ENCODE measurements at places on chromosomes 7 and 10.

DNA sequence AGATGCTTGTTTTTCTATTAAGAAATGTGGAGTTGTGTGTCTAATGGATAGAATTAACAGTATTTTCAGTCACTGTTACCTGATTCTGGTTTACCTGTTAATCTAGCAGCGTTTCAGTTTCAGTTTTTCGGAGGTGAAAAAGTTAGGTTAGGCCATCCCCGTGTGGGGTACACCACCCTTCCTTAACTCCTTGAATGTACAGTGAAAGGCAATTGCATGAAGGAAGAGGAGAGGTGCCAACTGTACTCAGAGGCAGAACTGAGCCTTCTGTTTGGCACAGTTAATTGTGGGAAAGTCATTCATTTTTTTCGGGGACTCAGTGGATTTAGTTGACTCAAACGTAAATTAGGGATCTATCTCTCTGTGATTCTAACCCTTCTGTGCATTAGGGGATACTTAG lies 35.5 kb downstream of the RPA3 start:
- DNase-seq = no peak

DNA sequence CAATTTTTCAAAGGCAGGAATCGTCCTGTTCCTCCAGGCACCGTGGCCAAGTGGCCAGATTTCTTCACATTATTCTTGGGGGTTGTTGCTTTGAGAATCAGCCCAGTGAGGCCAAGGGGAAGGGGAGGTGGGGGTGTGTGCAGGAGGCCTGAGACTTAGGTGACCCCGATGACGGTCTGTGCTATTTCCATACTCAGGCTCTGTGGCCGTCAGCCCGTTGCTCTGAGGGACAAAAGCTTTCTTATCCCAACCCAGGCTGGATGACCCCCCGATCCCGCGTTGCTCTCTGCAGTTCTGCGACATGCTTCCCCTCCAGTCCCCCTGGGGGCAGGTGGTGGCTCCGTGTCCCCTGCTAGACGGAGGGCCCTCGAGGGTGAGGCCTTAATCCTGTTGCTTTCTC lies 14.2 kb downstream of the DOCK1 start:
- DNase-seq = no peak

GRCh38 chr10:82400841-82401240 lies 525.8 kb downstream of the NRG3 start:
- DNase-seq = no peak

GRCh38 chr10:91635401-91636400 lies 2.8 kb upstream of the PPP1R3C start:
- DNase-seq = peak; percentile 61

- DNase-seq = no peak
Measured at GRCh38 chr10:114649217-114649903, 8.7 kb downstream of the ABLIM1 start.

GRCh38 chr7:351681-352480 lies 61.9 kb downstream of the FOXL3 start:
- no peak for DNase-seq

GRCh38 chr7:137820677-137821420 lies 25.9 kb downstream of the DGKI start:
- peak; percentile 80 for DNase-seq

DNA sequence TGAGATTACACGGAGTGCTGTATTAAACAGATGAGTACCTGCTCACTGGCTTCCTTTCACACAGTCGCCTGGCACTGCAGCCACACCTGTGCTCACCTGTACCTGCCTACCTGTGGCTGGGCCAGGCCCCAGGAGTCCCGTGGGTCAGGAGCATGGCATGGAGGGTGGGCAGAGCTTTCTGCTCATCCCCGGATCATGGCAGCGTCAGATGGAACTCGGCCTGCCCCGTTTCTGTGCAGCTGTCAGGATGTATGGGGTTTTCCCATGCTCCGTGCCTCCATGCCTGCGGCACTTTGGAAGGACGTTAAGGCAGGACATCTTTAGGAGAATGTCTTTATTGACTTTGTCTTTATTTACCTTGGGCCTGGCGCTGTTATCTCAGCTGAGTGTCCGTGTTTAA lies 112.2 kb downstream of the MGMT start:
- no peak for DNase-seq

DNA sequence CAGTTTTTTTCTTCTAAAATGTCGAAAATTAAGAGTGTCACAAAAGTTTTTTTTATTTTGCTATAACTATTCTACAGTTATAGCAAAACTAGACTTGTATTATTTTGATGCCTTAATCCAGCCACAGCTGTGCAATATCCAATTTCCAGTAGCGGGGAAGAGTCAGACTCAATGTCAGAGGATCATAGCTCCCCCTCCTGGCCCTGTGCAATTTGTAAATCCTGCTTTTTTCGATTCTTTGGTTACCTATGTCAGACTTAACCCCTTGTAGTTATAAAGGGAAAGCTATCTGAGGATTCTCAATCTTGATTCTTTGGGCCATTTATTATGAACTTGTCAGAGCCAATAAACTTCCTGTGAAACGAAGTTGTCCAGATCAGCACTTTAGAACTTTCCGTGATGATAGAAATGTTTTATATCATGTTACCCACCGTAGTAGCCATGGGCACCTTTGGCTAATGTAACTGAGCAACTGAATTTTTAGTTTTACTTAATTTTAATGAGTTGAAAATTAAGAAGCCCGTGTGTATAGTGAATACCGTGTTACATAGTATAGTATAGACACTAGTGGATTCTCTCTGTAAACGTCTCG lies 87.7 kb upstream of the PRKCQ start:
- peak; percentile 38 for DNase-seq

- DNase-seq = no peak
Measured at GRCh38 chr10:103635580-103635979, 142.1 kb downstream of the NEURL1 start.

DNA sequence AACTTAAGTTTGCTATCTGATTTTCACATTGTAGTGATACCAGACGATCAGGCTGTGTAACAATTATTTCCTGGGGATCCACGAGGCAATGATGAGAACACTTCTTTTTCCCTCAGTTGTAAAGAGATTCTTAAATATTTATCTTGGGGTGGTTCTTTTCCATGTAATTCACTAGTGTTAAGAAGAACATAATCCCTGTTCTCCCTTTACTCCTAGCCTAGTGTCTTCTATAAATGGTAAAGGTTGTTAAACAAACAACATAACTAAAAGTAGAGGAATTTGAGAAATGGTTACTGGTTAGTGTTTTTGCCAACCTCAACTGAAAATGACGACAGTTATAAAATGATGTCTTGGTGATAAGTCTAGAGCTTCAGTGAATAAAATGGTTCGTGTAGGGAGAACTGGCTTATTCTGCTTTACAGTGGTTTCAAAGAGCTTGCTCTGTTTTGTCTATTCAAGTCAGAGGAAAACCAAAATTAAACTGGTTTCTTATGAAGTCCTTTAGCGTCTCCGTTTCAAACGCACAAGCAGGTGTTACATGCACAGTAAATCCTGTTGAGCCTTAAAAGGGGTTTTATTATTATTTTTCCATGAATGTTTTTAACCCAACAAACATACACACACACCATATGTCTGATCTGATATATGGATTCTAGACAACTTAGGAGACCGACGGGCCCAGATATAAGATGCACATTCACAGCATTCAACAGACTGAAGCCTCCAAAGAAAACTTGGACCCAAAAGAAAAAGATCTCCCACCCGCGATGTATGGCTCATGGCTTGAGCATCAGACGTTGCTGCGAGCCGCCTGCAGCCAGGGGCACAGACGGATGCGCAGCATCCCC lies 1.1 kb downstream of the TBX20 start:
- DNase-seq = no peak

GRCh38 chr10:125344573-125345171 lies 184.3 kb upstream of the CTBP2 start:
- DNase-seq = no peak

GRCh38 chr7:141053626-141054025 lies 20.2 kb upstream of the TMEM178B start:
- DNase-seq = no peak

DNA sequence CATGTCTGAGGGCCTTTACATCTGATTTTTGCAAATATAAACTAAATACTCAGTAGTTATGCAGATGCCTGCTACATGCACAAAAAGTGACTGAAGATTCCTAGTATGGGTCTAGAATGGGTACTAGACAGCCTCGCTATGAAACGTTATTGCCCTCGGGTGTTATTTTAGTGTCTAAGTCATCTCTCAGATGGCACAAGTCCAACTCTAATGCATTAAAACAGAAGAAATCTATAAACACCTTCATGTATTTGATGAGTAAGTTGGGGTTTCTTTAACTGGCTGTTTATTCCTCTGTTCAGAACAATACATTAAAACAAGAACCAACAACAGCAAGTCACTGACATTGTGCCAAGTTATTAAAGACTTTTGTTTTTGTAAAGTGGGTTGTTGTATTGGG lies 41.6 kb downstream of the TEX36 start:
- no peak for DNase-seq

- DNase-seq = no peak
Measured at GRCh38 chr10:110003524-110003885, 4.3 kb upstream of the ADD3 start.

GRCh38 chr7:25863005-25863728 lies 288.8 kb upstream of the NFE2L3 start:
- DNase-seq = no peak

DNA sequence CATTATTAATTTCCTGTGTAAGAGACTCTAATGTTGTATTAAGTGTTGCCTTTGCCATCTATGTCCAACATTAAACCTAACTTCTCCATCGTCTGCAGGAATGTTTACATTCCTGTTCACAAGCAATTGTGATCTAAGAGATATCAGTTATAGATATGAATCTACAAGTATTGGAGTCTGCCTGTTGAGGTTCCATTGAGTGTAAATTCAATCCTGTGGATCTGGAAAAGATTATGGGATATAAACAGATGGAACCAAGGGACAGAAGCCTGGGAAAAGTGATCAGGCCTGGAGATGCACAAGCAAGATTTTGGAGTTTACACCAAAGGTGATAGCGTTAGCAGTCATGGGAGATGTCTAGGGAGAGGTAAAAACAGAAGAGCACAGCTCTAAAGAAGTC lies 135.5 kb downstream of the LSMEM1 start:
- no peak for DNase-seq

DNA sequence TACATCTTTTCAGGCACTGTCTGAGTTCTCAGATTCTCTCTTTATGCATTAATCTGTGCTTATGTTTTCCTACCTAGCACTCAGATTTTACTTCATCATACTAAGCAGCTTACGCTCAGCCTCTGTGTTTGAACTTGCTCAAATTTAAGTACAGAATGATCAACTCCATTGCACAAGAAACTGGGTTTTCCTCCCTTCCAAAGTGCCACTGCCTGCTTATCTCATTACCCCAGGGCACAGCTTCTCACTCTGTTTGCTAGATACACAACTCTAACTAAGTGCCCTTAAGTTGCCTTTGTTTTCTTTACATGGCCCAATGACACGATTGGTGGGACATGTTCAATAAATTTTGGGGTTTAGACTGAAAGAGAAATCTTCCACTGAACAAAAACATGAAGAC lies 267.7 kb downstream of the GFRA1 start:
- no peak for DNase-seq

DNA sequence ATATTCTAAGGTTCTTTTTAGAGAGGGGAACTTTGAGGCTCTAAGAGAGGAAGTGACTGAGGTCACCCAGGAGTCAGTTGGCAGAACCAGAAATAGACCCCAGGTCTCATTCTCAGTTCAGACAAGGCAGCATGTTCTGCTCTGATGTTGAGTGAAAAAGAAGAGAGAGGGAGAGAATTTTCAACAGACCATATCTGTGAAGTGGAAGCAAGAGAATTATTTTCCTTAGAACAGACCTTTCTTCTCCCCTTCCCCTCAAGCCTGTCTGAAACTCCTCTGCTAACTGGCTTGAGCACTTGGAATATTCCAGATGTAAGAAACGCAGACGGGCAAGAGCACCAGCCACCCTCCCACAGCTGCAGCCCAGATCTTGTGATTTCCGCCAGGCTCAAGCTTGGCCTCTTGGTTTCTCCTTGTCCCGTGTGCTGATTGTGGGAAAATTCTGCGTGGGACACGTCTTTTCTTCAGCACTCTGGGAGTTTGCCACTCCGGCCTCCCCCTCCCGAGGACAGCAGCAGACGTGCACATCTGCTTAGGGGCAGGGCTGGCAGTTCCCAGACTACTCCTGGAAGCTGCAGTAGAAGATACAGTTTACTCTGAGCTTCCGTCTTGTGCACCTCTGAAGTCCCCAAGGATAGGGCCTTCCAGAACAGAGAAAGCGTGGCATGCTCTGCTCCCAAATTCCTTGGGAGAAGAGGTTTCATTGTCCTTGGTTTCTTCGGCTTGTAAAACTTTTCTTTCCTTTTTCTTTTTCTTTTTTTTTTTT lies 22.7 kb upstream of the IKZF1 start:
- DNase-seq = no peak

DNA sequence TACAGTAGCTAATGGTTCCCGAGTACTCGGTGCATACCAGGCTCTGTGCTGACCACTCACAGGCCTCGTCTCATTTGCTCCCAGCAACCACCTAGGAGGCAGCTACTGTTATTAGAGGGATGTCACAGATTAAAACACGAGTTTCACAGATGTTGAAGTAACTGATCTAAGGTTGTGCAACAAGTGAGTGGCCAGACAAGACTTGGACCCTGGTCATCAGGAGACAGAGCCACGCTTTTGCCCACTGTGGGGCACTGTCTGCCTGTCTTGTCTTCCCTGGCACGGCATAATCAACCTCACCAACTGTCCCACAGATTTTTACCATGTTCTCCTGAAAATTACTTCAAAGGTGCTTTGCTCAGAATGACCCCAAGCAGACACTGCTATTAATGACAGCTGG lies 111.6 kb upstream of the HABP2 start:
- no peak for DNase-seq

GRCh38 chr10:76555067-76555670 lies 1082.4 kb downstream of the KCNMA1 start:
- DNase-seq = no peak

GRCh38 chr10:127470911-127471310 lies 78.2 kb upstream of the NPS start:
- DNase-seq = no peak

DNA sequence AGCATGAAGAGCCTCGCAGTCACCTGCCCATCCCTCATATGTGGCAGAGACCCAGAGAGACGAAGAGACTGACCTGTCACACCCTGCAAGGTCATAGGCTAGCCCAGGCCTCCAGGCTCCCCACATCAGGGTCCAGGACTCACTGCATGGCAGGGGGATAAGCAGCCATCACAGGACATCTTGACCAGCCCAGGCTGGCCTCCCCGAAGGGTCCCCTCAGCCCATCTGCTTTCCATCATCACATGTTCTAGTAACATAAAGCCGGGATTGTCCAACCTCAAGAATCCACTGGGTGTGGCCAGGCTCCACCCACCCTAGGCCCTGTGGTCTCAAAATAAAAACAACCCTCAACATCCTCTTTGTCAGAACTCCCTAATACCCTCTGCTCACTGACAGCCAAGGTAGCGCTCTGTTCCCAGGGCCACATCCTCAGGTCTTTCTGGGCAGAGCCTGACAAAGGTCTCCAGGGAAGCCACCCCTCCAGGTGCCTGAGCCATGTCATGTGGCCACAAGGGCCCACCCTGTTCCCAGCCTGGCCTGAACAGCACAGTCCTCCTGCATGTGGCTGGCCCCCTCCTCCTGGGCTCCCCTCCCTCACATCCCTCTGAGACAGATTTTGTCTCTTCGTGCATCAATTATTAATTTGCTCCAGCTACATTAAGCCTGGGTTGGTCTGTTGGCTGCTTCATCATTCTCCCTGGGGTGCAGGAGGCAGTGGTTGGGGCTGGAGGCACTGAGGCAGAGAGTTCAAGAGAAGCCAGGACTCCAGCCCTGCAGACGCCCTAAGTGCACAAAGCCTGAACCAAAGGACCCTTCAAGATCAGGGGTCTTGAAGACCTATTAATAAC lies 131.8 kb upstream of the UNC5B start:
- DNase-seq = peak; percentile 14

Measured in H9 (cell line).